Right renal pelvis (tissue), 4 donors: ENCODE measurements at places on chromosomes 5 and 9. TPM values are rescaled to one million over a fixed set of nuclear protein-coding genes. Genes with fewer than 3 reads are reported as not detected.

The RANBP17 gene
- polyA plus RNA-seq = 9.2 TPM

The GRXCR2 gene
- polyA plus RNA-seq = not detected

The SLC6A7 gene
- polyA plus RNA-seq = 0.06 TPM

DNA sequence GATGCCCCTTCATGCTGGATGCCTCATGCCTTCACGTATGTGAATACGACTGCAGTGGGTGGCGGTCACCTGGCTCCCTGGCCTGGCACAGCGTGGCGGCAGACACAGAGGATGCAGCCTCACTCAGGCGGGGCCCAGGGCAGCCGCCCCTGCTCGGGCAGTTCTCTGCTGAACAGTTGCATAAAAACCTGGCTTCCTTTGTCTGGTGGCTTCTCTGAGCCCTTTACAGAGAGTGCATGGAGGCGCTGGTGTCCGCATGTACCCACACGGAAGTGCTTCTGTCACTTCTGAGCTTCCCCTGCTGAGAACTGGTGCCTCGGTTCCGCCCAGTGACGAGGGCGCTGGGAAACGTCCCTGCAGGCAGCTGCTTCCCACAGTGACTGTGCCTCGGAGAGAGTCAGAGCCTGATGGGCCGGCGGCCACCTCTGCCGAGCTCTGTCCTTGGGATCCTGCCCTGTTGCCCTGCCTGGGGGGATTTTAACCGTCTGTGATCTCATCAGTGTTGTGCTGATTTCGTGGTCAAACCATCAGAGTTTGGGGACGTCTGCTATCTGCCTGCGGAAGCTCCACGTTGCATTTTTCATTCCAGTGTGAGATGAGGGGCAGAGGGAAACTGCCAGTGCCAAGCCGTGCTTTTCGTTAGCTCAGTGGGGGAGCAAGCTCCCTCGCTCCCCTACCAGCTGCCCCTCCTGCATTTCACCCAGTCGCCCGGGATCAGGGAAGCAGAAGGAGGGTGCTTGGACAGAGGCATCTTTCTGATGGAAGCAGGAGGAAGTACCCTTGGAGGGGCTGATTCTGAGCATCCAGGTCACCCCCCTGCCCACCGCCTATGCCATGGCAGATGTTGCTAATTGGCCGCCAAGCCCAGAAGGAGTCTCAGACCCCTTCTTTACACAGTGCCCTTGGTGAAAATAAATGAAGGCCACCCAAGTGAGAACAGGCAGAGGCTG, 153.0 kb upstream of the COL5A1 start:
- DNase-seq = no peak

The ITGA2 gene
- polyA plus RNA-seq = 29.3 TPM

GRCh38 chr9:109017061-109017460, 3.8 kb upstream of the CTNNAL1 start:
- no peak for DNase-seq

DNA sequence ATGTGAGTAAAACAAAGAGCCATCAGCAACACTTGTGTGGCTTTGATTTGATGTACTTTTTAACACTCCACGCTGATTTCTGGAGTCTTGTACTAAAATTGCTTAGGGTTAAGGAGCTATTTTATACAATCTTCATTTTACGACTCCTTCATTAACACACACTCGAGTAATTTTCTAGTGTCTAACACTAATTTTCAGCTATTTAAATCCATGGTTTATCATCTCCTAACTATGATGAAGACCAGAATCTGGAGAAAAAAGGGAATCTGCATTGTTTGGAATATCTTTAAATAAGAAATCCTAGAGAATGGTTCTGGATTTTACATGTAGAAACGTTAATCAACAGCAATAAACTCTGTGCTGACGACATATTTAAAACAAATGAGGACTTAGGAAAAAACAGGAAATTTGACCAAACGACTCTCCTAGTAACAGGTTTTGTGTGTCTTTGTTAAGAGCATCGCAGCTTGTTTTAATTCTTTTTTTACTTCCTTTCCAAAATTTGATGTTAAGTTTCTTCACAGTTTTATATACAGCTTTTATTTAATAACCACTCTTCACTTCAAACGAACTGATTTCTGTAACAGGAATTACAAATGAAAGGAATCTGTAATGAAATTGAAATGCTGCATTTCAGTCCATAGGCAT, 138.5 kb downstream of the AOPEP start:
- no peak for DNase-seq
